NCI-H2227 treated with DMSO at 0.1 percent for 48 hours (cell line): ENCODE measurements at places on chromosomes 16 and 17.
A peak's percentile ranks its signal among the peaks of the same experiment; 100 is the strongest.

DNA sequence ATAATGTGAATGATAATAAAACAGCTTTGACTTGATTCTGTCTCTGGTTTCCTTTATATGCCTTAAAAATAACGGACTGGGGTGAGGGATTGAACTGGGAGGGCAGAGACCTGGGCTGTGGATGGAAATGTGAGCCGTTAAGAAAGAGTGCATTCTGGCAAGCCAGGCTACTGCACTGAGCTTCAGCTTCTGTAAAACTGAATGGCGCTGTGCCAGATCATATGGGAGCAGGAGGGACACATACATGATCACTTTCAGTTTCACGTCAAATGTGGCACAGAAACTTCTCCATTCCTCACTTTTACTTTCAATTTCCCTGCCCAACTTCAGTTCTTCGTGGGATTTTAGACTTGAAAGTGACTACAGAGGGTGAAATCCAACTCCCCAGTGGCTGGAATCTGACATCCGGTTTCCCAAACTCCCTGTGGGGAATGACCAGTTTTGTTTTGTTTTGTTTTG lies 1.1 kb downstream of the MT2A start:
- DNase-seq = no peak

DNA sequence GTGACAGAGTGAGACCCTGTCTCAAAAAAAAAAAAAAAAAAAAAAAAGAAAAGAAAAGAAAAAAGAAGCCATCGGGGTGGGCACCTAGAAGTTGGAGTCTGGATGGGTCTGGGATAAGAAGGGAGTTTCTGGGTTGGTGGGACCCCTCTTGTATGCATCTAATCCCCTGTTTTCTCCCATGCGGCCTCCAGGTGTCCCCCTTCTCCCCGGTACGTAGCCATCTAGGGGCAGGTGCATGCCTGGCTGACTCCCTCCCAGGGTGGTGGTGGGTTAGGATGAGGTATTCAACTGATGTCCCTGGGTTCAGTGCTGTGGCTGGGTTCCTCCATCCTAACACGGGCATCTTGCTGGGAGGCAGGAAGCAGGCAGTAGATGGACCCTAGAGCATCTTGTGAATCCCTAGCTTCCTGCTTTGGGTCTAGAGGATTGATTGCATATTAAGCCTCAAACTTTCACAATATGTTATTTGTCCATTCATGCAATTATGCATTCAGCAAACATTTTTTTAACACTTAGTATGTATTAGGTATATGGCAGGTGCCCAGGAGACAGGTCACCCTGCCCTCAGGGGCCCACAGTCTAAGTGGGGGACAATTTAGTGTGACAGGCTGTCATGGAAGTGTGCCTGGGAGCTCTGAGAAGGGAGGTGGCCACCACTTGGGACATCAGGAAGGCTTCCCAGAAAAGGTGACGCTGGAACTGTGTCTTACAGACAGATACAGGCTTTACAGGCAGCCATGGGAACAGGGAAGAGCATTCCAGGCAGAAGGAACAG lies 13.1 kb downstream of the FMNL1 start:
- peak; percentile 13 for DNase-seq

- no peak for DNase-seq
Observed at GRCh38 chr17:34081269-34081668, 173.8 kb upstream of the CCL2 start.

DNA sequence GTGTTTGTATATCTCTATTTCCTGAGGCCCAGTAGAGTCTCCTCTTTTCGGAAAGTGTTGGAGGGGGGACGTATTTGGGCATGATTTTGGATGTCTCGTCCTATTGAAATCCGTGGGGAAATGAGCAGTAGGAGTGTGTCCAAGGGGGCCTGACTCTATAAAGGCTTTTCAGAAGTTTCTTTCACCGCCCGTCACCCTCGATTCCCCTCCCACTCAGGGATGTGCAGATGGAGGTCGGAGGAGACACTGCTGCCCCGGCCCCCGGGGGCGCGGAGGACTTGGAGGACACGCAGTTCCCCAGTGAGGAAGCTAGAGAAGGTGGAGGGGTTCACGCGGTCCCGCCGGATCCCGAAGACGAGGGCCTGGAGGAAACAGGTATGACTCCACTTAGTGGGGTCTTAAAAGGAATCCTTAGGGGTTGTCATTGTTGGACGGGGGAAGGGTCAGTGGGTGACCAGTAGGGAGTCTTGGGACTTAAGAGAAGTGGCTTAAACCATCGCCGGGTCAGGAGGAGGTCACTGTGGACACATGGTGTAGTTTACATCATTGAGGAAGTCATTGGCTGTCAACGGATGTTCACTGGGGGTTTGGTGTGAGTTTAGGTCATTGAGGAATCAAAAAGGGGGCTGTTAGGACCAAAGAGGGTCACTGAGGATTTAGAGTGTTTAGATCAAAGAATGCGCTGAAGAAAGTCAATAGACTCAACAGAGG lies 424 bp downstream of the MON1B start:
- DNase-seq = peak; percentile 45
